Stimulated activated naive CD4-positive, alpha-beta T cell (primary cell): ENCODE measurements at places on chromosomes 4 and X.

- DNase-seq, result no peak
These were observed 85.4 kb downstream of the FRMPD4 start for GRCh38 chrX:12223650-12224049.

DNA sequence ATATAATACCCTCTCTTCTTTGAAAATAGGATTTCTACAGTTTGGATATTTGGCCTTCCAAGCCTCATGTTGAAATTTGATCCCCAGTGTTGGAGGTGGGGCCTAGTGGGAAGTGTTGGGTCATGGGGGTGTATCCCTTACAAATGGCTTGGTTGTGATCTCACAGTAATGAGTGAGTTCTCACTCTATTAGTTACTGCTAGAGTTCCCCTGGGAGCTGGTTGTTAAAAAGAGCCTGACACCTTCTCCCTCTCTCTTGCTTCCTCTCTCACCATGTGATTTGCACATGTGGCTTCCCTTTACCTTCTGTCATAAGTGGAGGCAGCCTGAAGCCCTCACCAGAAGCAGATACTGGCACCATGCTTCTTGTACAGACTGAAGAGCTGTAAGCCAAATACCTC is 73.9 kb downstream of the HDAC8 start:
- DNase-seq, result no peak

- DNase-seq, result no peak
These were observed 4.6 kb downstream of the EFNB1 start for GRCh38 chrX:68833448-68833805.

- DNase-seq, result no peak
These were observed 72.8 kb upstream of the MTNR1A start for GRCh38 chr4:186628058-186628711.

GRCh38 chr4:113537628-113538027 is 223.9 kb downstream of the CAMK2D start:
- DNase-seq, result no peak

DNA sequence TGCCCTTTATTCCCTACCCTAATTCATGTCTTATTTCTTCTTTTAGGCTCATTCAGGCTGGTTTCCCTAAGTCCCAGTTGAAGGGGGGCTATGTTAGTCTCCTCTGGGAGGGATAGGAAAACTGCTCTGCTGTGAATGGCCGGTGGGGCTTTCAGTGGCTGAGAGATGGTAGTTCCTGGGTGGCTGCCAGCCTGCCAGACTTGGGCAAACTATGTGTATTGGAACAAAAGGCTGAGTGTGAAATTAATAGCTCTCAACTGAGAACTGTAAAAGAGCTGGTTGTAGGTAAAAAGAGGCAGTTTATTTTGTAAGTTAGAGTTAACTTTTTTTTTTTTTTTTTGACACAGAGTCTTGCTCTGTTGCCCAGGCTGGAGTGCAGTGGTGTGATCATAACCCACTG is 28.8 kb downstream of the ARHGAP10 start:
- no peak for DNase-seq

GRCh38 chr4:68987007-68987406 is 35.4 kb upstream of the UGT2A3 start:
- no peak for DNase-seq

DNA sequence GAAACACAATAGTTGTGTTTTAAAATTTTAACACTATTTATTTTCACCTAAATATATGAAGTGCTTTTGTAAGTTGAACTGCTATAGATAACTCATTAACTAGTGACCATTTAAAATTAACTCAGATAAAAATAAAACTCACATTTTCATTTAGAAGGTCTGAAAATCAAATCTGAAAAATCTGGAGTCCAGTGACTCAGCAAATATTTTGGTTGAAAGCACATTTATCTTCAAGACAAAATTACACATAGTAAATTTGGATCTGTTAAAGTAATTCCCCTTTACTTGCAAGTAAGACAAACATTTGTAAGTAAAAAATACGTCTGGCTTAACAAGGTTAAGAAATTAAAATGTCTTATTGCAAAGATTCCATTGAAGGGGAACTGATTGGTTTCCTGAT is 589.1 kb downstream of the TRIML1 start:
- no peak for DNase-seq

- no peak for DNase-seq
These were observed 125.6 kb downstream of the CDS1 start for GRCh38 chr4:84708406-84709135.

GRCh38 chrX:114798907-114799306 is 215.0 kb downstream of the HTR2C start:
- no peak for DNase-seq

- no peak for DNase-seq
These were observed 182.9 kb downstream of the MAML3 start for GRCh38 chr4:139971111-139971510.

DNA sequence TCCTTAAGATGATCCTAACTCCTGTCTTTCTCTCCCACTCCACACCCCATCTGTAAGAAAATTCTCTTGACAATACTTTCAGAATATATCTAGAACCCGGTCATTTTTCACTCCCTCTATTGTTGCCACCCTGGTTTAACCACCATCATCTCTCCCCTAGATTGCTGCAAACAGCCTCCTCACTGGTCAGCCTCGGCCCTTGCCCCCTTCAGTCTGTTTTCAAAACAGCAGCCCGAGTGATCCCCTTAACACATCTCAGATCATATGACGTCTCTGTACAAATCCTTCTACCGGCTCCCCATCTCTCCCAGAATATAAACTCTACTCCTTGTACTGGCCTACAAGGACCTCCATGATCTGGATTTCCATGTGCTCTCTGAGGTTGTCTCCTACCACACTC is 35.2 kb upstream of the F9 start:
- DNase-seq, result no peak

GRCh38 chrX:154412468-154412867 is 1.1 kb downstream of the TAFAZZIN start:
- peak; percentile 25 for DNase-seq

DNA sequence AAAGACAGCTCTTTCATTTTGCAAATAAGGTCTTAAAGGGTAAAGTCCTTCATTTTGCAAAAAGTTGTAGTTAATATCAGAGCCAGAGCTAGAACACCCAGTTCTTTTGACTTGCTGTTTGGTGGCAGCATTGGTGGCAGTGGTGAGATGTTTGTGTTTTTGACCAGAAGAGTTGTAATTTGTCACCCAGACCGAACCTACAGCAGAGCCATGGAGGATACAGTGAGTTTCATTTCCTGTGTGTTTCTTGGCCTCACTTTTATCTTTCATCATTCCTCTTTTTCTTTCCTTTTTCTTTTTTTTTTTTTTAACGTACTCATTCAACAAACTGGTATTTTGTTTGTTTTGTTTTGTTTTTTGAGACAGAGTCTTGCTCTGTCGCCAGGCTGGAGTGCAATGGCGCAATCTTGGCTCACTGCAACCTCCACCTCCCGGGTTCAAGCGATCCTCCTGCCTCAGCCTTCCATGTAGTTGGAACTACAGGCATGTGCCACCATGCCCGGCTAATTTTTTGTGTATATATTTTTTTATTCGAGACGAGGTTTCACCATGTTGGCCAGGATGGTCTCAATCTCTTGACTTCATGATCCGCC is 116.4 kb downstream of the AFF1 start:
- DNase-seq, result no peak

DNA sequence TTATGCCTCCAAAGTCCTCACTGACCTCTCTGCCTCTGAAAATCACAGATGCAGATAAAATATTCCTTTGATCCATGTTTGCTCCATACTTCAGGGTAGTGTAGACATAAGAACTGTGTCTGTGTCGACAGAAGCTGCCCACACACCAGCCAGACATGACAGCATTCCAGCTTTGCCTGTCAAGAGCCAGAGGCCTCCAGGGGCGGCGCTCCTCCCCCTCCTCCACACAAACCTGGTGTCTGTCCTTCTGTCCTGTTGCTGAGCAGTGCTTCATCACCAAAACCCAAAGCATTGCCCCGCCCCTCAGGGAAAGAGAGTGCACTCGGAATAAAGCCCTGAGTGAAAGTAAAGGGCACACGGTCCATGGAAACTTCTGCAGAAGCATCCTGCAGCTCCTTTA is 379.4 kb downstream of the FBXW7 start:
- no peak for DNase-seq

GRCh38 chrX:46179748-46180147 is 365.5 kb downstream of the ZNF674 start:
- no peak for DNase-seq

DNA sequence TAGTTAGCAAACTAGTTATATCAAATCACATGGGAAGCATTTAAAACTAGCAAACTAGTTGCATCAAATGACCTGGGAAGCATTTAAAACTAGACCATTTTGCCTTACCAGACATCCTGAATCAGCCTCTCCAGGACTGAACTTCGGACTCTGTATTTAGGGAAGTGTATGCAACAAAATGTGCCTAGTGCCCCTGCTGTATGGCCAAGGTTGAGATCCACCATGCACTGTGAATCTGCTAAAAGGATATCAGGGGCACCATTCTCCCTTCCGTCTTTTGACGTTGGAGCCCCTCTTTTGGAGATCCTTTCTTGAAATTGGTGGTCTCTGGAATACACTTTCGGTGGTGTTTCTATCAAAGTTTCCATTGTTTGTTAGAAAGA is 49.5 kb downstream of the CCNI start:
- DNase-seq, result no peak

- no peak for DNase-seq
These were observed 154.3 kb downstream of the CAMK2D start for GRCh38 chr4:113607147-113607720.

GRCh38 chrX:22800806-22801205 is 199.0 kb upstream of the DDX53 start:
- no peak for DNase-seq

DNA sequence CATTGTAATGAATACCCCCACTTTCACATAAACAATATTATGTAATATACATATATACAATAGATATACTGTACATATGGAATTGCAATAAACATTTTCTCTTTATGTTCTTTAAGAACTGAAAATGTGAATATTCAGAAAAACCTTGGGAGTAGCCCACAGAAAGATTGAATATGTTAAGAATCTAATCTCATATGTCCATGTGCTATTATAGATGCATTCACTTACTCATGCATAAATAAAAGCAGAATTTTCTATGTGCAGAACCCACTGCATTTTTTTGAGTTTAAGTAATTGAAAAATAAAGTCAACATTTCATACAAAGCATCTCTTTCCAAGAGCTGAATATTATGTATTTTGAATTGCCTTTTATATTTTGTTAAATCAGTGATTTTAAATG is 902.3 kb downstream of the PCDH19 start:
- no peak for DNase-seq

DNA sequence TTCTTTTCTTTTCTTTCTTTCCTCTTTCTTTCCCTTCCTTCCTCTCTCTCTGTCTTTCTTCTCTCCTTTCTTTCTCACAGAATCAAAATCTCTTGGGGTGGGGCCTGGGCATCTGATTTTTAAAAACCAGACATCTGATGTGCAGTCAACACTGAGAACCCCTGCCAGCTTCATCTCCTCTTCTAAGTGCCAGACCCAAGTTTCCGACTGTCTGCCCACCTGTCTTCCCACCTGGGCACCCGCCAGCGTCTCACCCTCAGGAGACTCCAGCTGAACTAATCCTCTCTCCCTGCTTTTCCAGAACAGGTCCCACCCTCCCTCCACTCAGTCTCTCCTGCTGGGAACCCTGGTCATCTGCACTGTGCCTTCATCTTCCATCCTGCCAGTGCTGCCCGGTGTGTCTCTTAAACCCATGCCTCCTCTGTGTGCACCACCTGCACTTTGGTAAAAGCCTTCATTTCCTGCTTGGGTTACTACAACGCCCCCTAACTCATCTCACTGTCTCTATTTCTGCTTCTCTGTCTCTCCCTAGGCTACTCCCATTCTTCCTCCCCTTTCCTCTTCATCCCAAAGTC is 2.8 kb downstream of the SOD3 start:
- no peak for DNase-seq

DNA sequence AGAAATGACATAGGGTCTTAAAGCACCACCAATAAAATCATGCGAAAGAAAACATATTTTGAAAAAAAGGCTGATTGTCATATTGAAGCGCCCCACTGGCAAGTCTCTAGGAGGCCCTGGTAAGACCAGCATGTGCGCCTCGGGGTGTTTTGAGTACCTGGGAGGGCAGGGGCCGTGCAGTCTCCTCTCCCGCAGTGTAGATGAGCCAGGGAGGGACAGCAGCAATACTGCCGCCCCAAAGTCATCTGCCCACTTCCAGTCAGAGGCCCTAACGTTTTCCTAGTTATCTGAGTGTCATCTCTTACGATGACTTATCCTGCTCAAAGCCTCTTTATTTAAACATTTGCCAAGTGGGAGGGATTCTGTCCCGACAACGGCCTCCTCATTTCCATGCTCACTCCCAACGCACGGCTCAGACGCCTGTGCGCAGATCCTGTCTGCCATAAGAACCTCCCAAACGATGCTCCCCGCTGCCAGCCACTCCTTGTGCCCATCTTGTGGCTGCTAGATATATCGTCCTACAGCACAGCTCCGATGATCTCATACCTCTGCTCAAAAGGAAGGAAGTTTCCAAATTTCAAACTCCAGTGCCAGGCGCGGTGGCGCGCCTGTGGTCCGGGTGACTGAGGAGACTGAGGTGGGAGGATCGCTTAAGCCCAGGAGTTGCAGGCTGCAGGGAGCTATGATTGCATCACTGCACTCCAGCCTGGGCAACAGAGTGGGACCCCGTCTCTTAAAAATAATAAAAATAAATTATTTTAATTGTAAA is 17.2 kb upstream of the SCRG1 start:
- no peak for DNase-seq

DNA sequence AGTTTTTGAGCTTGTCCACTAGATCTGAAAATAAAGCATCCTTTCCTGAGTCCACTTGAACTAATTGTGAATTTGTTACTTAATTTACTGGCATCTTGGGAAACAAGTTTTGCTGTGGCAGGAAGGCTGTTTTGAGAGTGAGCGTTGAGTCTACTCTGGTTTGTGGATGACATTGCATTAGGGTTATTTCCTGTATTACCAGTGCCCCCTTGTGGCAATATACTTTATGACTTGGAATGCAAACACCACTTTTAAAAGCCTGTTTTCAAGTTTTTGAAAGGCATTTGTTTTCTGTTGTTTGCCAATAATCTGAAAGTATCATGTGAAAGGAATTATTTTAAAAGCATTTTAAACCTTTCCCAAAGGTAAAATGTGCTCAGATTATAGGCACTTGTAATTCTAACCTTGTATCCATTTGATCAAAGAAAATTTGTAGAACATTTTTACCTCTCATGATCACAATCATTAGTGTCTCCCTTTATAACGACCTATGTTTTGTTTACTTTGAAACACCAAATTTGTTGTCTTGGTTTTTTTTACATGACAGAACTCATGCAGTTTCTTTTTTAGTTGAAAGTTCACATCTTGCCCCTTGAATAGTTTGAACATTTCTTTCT is 18.0 kb upstream of the CYP2U1 start:
- DNase-seq, result peak; percentile 65

GRCh38 chr4:119783189-119783983 is 154.8 kb upstream of the PDE5A start:
- no peak for DNase-seq

DNA sequence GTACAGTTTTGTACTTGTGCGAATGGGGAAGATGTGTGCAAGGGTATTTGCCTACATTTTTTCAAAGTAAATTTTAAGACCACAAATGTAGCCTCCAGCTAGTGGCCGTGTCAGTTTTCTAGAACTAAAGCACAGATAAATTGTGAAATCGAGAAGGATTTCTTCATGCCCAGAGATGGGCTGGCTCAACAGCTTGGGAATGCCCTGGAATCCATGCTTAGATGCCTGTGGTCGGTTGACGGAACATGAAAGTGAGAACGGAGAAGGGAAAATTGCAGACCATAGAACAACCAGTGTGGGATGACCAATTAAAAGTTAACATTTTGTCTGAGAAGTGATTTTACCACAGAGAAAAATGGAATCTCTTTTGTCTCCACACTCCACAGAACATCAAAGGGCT is 73.2 kb upstream of the VCX2 start:
- DNase-seq, result no peak

GRCh38 chr4:6582889-6583490 is 8.0 kb downstream of the MAN2B2 start:
- DNase-seq, result no peak
